ENCODE measurements at places on chromosomes 16 and 17. TPM values are rescaled to one million over a fixed set of nuclear protein-coding genes. Genes with fewer than 3 reads are reported as not detected.

DNA sequence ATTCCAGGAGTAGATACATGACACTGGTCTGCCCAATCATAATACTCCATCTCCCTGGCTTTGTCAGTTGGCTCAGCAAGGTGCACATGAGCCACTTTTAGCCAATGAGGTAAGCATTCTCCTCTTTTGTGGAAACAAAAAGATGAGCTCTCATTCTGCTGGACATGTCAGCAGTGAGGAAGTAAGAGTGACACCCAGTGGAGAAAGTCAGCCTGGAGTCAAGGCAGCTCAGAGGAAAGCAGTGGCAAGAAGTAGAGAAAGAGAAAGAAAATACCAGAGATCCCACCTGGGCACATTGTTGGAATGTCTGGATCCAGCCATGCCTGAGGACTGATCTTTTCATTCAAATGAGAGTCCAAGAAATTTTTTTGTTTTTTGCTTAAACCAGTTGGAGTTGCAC is 496.9 kb upstream of the C16orf82 start:
- no peak for DNase-seq
- no peak overlapping the region for H3K27ac ChIP-seq
- H3K4me1 ChIP-seq, result no peaks in the 10 kb centered on the region
- no peak overlapping the region for H3K4me3 ChIP-seq
- H3K36me3 ChIP-seq, result no peaks in the 10 kb centered on the region
- peaks cover 12% of the 10 kb centered on the region for H3K27me3 ChIP-seq

DNA sequence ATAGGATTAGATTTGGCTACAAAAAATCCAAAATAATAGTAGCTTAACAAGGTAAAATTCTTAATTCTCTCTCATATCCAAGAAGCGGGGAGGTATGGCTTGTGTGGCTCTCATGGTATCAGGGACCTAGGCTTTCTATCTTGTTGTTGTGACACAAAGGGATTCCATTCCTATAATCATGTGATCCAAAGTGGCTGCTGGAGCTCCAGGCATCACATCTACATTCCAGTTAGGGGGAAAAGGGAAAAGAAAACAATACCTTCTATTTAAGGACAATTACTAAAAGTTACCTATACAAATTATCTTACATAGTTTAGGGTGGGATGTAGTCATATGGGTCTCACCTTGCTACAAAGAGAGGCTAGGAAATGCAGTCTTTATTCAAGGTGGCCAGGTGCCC is 47.6 kb upstream of the CACNG4 start:
- no peaks in the 10 kb centered on the region for H3K36me3 ChIP-seq
- H3K27me3 ChIP-seq, result peaks cover 16% of the 10 kb centered on the region
- no peak overlapping the region for H3K27ac ChIP-seq
- no peaks in the 10 kb centered on the region for H3K4me1 ChIP-seq
- no peak for DNase-seq

Gene RSPRY1
- 26.7 TPM for polyA plus RNA-seq

DNA sequence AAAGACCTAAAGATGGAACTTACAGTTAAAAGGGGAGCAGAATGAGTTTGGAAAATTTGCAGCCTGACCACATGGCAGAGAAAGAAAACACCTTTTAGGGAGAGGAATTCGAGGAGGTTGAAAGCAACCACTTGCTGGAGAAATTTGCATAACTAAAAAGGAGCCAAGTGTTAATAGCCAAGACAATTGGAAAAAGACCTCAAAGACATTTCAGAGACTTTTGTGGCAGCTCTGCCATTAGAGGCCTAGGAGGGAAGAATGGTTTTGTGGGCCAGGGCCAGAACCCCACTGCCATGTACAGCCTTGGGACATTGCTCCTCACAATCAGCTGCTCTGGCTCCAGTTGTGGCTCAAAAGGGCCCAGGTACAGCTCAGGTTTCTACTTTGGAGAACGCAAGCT is 338.5 kb downstream of the UTP18 start:
- no peaks in the 10 kb centered on the region for H3K27me3 ChIP-seq
- no peak overlapping the region for H3K27ac ChIP-seq
- H3K36me3 ChIP-seq, result no peaks in the 10 kb centered on the region
- DNase-seq, result no peak

Gene OR2C1
- 0.66 TPM for polyA plus RNA-seq

- no peaks in the 10 kb centered on the region for H3K4me1 ChIP-seq
- peak overlapping the region; percentile 12 for H3K4me3 ChIP-seq
- no peak for DNase-seq
These were observed 84.0 kb upstream of the NOL11 start for GRCh38 chr17:67633751-67634211.

Gene TNFRSF13B
- polyA plus RNA-seq, result 16.2 TPM

DNA sequence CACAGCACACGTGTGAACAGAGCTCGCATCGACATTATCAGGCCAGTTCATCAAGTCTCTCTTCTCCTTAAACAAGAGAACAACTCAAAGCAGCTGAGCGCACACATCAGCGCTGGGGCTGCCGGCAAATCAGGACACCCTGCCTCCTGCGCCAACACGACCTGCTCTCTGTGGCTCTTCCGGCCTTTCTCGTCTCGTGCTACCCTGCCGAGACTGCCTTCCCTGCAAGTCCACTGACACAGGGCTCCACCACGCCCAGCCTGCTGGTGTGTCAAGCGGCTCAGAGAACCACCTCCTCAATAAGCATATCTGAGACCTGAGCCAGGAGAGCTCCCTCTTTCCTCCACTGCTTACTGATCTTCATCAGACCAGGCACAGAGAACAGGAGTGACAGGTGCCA is 96.9 kb downstream of the ZNF778 start:
- H3K27me3 ChIP-seq, result no peaks in the 10 kb centered on the region
- no peak for DNase-seq
- H3K4me3 ChIP-seq, result peak overlapping the region; percentile 6

GRCh38 chr16:85541619-85541979 is 71.5 kb upstream of the GSE1 start:
- H3K36me3 ChIP-seq, result no peaks in the 10 kb centered on the region
- H3K4me3 ChIP-seq, result no peak overlapping the region
- peaks cover 4% of the 10 kb centered on the region for H3K27me3 ChIP-seq
- no peak overlapping the region for H3K27ac ChIP-seq
- DNase-seq, result no peak

Gene ZDHHC1
- 0.17 TPM for polyA plus RNA-seq

Gene KRT33B
- polyA plus RNA-seq, result not detected

Gene TIGD7
- polyA plus RNA-seq, result 4.9 TPM

- H3K4me1 ChIP-seq, result peaks cover 17% of the 10 kb centered on the region
- DNase-seq, result no peak
- H3K27me3 ChIP-seq, result peaks cover 42% of the 10 kb centered on the region
- H3K27ac ChIP-seq, result no peak overlapping the region
- peaks cover 9% of the 10 kb centered on the region for H3K36me3 ChIP-seq
- H3K4me3 ChIP-seq, result no peak overlapping the region
These were observed 28.6 kb upstream of the BAHCC1 start for GRCh38 chr17:81366648-81367047.

- peak overlapping the region; percentile 25 for H3K4me3 ChIP-seq
- H3K27me3 ChIP-seq, result no peaks in the 10 kb centered on the region
- no peaks in the 10 kb centered on the region for H3K36me3 ChIP-seq
- H3K4me1 ChIP-seq, result peaks cover 28% of the 10 kb centered on the region
These were observed 11.9 kb downstream of the PIEZO1 start for GRCh38 chr16:88772871-88773811.

GRCh38 chr17:29263916-29264315 is 17.3 kb downstream of the CRYBA1 start:
- peaks cover 19% of the 10 kb centered on the region for H3K36me3 ChIP-seq
- no peaks in the 10 kb centered on the region for H3K27me3 ChIP-seq
- no peak overlapping the region for H3K4me3 ChIP-seq
- no peak overlapping the region for H3K27ac ChIP-seq

GRCh38 chr16:69848637-69849545 is 86.8 kb downstream of the WWP2 start:
- no peak overlapping the region for H3K4me3 ChIP-seq
- H3K36me3 ChIP-seq, result peaks cover 9% of the 10 kb centered on the region
- H3K4me1 ChIP-seq, result peaks cover 5% of the 10 kb centered on the region

Gene KRTAP4-8
- polyA plus RNA-seq, result not detected

GRCh38 chr17:10130677-10131076 is 67.7 kb downstream of the GAS7 start:
- no peak for DNase-seq
- no peaks in the 10 kb centered on the region for H3K27me3 ChIP-seq
- no peak overlapping the region for H3K27ac ChIP-seq
- no peaks in the 10 kb centered on the region for H3K36me3 ChIP-seq
- H3K4me3 ChIP-seq, result no peak overlapping the region
- H3K4me1 ChIP-seq, result peaks cover 31% of the 10 kb centered on the region

Gene ZACN
- polyA plus RNA-seq, result 1.3 TPM

Gene HSD17B2
- not detected for polyA plus RNA-seq

DNA sequence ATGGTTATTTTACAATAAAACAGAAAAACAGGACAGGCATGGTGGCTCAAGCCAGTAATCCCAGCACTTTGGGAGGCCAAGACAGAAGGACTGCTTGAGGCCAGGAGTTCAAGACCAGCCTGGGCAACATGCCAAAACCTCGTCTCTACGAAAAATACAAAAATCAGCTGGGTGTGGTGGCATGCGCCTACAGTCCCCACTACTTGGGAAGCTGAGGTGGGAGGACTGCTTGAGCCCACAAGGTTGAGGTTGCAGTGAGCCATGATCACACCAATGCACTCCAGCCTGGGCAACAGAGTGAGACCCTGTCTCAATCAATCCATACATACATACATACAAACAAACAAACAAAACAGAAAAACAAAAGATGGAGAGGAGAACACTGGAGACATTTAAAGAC is 45.6 kb downstream of the USP31 start:
- no peaks in the 10 kb centered on the region for H3K27me3 ChIP-seq
- no peak for DNase-seq
- no peaks in the 10 kb centered on the region for H3K36me3 ChIP-seq
- H3K4me3 ChIP-seq, result no peak overlapping the region
- H3K27ac ChIP-seq, result no peak overlapping the region
- H3K4me1 ChIP-seq, result no peaks in the 10 kb centered on the region

DNA sequence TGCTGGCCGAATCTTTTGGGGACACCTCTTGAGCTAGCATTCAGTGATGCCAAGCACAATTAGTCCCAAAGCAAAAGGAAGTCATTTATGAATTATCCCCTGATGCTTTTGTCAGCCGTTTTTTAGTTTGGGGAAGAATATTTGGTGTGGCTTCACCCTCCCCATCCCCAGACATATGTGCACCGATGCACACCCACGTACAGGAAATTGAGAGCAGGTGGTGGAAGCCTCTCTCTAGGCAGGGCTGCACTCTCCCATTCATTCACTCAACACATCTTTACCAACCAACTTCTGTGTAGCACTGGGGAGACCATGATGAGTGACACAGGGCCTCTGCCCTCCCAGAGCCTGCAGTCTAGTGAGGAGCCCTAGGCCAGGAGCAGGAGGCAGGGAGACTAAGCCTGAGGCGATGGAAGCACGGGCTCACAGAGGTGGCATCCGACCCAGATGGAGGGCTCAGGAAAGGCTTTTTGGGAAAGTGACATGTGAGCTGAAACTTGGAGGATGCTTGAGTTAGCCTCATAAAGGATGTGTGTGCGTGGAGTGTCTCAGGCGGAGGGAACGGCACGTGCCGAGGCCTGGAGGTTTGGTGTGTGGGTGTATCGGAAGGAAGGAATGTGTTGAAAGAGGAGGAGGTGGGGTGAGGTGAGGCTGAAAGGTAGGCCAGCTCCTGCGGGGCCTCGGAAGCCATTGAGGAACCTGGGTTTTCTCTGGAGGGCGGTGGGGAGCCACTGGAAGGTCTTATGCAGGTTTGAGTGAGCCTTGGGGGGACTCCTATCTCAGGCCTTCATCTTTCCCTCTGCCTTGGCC is 43.8 kb downstream of the PSME3IP1 start:
- peak overlapping the region; percentile 88 for H3K27ac ChIP-seq
- no peaks in the 10 kb centered on the region for H3K27me3 ChIP-seq
- H3K4me3 ChIP-seq, result peak overlapping the region; percentile 79
- peak; percentile 67 for DNase-seq

Gene KCNJ12
- polyA plus RNA-seq, result not detected

DNA sequence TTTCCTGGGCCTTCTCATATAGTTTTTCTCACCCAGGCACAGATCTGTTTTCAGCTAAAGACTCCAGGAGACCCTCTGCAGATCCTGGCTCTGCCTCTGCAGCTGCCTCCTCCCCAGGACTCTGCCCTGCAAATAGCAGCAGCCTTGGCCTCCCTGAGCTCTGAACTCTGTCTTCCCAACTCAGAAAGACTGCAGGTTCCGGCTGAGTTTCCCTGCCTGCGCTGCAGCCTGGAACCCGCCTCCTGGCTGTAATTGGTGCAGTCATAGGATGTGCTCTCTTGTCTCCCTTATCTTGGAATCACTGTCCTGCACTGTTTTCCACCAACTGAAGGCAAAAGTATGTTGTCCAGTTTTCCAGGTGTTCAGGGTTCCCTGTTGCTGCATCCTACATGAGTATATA is 14.3 kb upstream of the DNASE1 start:
- no peak overlapping the region for H3K27ac ChIP-seq
- peaks cover 43% of the 10 kb centered on the region for H3K4me1 ChIP-seq
- H3K4me3 ChIP-seq, result no peak overlapping the region
- no peak for DNase-seq
- H3K36me3 ChIP-seq, result peaks cover 7% of the 10 kb centered on the region

Gene UBALD2
- polyA plus RNA-seq, result 6.2 TPM

DNA sequence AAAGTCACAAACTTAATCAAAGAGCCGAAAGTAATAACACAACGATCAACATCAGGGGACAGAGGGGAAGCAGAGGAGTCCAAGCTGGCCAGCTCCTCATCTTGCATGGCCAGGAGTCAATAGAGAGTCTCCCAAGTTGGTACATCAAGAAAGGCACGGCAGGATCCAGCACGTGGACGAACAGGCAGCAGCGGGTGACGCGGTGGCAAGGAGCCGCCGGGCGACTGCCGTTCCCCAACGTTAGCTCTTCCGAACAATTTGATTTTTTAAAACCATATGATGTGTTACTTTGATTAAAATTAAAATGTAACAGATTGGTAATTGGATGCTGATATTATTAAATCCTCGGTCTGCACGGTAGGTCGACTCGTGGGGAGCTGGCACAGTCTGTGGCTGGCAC is 81.8 kb upstream of the DOC2B start:
- H3K27me3 ChIP-seq, result no peaks in the 10 kb centered on the region
- no peaks in the 10 kb centered on the region for H3K4me1 ChIP-seq
- peaks cover 14% of the 10 kb centered on the region for H3K36me3 ChIP-seq
- no peak overlapping the region for H3K27ac ChIP-seq

Measured in naive B cell (primary cell).